ENCODE measurements at places on chromosomes 4 and X.

GRCh38 chr4:150089732-150090131 is 11.5 kb downstream of the DCLK2 start:
- no peak for DNase-seq

- DNase-seq: no peak
Measured at GRCh38 chrX:131067846-131068745, 9.9 kb downstream of the ARHGAP36 start.

- no peak for DNase-seq
Measured at GRCh38 chrX:140163371-140164159, 198.2 kb upstream of the CXorf66 start.

GRCh38 chrX:38968344-38969216 is 167.3 kb downstream of the MID1IP1 start:
- no peak for DNase-seq

DNA sequence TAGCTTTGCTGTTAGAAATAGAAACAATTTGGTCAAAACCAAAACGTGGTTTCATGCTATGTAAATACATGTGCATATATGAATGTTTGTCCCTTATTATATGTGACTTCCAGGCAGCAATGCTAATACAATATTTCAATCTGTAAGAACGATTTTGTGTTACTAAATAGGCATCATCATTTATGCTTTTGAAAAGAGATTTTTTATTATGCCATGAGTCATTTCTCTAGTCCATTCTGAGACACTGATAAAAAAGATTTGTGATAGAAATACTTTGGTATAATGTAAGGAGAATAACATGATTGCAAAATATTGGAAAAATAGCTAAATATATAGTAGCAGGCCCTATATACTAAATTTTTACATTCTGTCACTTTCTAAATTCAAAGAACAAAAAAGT is 28.9 kb downstream of the SYNPO2 start:
- no peak for DNase-seq

DNA sequence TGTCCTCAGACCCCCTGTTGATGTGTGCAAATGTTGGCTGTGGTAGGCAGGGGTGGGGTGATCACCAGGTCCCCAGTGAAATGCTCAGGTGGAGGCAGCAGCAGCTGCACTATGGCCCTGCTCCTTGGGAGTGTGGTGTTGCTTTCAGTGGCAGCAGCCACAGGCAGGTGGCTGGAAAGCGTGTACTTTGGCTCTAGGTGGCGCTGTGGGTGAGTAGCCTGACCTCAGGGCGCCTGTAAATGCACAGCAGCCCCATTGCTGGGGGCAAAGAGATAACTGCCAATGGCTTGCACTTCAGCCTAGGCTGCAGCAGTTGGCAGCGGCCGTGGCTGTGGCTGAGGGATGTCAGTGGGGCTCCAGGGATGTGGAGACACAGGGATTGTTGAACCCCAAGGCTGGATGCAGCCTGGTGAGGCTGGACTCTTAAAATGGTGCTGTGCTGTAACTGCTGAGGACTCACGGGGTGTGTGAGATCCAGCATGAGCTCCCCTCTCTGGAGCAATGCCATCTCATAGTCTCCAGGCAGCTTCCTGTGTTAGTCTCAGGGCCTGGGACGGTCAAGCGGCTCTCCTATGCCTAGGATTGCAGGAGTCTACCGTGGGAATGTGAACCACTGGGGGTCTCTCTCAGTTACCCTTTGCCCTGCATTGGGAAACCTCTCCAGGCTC is 421.7 kb upstream of the HTR2C start:
- no peak for DNase-seq

- DNase-seq: no peak
Measured at GRCh38 chr4:15376594-15376993, 51.2 kb upstream of the C1QTNF7 start.

GRCh38 chrX:137748827-137749226 is 182.9 kb downstream of the ZIC3 start:
- DNase-seq: no peak

DNA sequence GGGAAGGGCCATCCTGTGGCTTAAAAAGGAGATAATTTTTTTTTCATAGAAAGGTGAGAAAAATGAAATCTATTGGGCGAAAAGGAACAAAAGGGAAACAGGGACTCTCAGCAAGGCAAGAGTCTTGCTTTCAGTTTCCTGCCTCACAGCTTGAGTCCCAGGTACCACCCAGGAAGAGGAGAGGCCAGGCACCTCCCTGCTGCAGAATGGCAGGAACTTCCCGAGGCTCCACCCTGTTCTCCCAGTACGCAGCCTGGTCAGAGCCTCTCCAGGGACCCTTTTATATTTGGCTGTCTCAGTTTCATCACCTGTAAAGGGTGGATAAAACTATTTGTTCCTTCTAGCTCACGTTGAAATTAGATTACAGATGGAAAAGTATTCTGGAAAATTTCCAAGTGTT is 33.8 kb downstream of the UCHL1 start:
- DNase-seq: no peak

DNA sequence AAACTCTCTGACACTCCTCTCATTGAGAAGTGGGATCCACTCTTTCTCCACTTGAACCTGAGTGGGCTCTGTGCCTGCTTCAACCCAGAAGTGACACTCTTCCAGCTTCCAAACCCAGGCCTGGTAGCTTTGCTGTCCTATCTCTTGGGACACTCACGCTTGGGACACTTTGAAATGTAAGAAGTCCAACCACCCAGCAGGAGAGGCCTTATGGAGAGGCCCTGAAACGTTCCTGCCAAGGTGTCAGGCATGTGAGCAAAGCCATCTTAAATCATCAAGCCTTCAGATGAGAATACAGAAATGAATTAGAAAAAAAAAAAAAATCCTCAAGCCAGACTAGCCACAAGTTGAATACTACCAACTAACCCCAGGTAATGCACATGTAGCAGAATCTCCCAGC is 30.2 kb downstream of the RBM47 start:
- DNase-seq: no peak

GRCh38 chr4:188178806-188179205 is 39.6 kb downstream of the TRIML1 start:
- DNase-seq: no peak

DNA sequence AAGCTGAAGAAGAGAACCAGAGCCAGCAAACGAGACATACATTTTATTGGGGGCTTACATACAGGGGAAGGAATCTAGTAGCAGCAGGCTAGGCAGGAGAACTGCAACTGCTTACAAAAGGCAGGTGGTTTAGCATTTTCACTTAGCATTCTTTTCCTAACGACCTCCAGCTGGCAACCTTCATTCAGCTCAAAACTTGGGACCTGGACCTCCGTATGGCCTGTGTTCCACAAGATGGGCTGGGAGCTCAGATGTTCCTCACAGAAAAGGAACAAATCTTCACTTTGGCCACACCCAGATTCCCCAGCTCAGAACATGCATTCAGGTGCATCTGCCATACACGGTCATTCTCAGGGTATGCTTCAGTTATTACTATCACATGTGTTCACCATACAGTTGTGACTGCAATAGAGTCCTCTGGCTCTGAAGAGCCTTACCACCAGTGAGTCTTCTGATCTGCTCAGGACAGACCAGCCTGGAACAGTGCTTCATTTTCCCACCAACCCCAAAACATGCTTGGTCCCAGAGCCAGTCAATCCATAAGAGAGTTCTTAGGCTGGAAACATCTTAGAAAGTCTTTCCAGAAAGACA is 29.6 kb upstream of the AP1AR start:
- DNase-seq: no peak

DNA sequence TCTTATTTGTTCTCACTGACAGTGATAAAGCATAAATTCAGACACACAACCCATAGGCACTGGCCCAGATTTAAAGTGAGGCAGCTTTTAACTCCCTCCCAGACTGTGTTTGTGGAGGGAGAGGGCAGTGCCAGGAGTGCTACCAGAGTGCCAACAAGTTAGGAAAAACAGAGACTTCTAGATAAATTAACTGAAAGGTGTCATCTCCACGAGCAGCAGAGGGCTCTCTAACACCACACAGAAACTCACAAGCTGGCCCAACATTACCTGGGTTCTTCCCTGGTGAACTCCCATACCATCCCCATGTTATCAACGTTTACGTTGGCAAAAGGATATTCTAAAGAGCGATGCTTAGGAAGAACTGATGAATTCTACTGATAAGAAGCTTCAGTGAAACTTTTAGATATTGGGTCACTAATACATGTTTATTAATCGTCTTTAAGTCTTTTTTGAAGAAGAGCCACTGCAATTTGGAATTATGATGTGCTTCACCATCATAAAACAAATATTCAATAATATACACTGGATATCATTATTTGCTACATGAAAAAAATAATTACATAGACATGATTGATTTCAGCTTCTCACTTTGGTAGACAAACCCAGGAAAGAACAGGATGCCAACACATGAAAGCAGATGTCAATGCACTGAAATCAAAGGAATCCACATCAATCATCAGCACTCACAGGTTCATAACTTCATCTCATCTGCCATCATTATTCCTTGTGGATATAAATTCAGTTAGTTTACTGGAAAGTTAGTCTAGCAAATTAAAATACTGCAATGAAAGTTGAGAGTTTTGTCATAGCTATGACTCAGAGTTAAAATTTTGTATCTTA is 121.2 kb upstream of the NAP1L5 start:
- DNase-seq: no peak

DNA sequence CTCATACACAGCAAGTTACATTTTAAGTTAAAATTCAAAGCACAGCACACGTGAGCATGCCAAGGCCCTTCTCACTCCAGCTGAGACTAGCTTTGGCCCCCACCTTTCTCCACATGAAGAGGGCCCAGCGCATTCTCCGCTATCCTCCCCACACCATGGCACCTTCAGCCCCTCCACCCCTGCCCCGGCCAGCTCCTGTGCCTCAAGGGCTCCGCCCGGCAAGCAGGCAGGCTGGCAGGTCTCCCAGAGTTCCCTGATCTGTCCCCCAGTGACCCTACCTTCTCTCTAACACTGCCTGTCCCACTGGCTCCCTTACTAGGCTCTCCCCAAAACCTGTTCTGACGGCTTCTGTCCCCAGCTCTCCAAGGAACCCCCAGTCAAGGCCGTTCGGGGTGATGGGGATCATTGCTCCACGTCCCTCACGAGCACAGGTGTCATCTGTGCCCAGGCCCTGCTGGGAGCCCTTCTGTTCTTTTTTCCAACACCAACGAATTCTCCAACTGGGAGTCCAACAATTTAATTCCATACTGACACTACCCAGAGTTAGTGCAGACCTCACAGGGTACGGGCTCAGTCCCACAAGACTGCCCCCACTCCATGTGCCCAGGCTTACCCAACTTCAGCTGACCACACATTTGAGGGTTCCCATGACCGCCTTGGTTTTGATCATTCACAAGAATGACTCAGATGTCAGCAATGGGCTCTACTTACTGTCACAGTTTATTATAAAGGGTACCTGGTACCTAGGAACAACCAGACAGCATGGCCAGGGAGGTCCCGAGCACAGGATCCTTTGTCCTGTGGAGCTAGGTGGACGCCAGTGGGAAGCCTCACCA is 4.2 kb downstream of the LETM1 start:
- DNase-seq: no peak

DNA sequence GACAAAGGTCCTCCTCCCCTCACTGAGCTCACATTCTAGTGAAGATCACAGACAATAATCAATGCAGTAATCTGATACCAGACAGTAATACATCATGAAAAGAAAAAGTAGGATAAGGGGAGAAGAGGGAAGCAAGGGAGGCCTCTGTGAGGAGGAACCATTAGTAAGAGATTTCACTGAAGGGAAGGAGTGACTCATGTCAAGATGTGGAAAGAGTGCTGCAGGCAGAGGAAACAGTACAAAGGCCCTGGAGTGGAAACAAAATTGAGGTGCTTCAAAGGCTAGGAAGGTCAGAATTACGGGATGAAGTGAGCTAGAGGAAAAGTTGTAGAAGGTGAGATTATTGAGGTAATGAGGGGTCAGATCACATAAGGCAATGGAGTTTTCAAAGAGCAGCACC is 38.1 kb downstream of the LAMTOR3 start:
- DNase-seq: peak; percentile 39
